Renal cortical epithelial cell (primary cell): ENCODE measurements at places on chromosomes 3 and 15.

DNA sequence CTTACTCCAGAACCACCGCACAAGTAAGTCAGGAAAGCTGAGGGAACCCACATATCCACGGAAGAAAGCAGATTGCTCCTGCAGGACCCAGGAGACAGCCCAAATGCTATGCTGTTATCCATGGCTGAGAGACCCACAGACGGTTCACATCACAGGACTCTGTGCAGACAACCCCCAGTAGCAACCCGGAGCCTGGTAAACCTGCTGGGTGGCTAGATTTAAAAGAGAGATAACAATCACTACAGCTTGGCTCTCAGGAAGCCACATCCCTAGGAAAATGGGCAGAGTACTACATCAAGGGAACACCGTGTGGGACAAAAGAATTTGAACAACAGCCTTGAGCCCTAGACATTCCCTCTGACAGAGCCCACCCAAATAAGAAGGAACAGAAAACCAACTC is 13.8 kb upstream of the TRIM42 start:
- no peak for DNase-seq

DNA sequence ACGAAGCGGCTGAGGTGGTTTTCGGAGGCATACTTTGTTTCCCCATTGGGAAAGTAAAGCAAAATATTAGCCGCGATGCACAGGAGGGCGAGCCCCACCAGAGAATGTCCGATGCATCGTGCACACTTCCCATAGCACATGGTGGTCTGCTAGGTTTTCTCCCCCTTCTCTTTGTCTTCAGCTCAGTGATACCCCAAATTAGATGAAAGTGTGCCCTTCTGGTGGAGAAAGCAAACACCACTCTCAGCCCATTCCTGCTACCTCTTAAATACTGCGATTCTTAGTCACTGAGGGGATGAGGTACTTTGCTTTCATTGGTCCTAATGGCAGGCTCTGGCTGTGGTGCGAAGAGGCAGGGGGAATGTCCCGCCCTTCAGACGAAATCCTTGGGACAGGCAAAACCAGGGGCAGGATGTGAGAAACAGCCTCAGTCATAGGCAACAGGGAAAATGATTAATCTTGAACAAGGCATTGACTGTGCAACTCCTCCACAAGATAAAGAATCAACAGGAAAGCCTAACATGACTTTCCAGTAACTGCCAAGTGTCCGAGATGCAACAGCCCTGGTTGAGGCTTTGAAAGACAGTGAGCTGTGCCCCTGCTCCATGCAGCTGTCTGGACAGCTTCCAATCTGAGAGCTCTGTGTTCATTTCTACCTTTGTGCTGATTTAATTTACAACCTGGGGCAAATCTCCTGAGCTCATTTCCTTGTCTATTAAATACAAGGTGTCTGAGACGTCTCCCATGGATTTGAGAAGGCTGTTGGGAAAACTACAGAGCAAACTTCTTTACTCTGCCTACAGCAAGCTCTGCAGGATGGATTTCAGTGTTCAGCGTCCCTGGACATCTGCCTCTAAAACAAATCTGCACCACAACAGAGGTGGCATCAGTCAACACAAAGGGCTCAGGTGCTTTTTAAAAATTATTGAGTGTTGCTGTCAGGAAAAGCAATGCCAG is at the start of gene TM4SF1:
TSS of gene TM4SF1 (minus strand) at position 242 of the 957 bp plus-strand sequence. CDS start at position 140, 102 bp downstream.
- DNase-seq, result peak; percentile 99

- no peak for DNase-seq
These were observed 631.4 kb upstream of the MDFIC2 start for GRCh38 chr3:70943886-70944285.

GRCh38 chr3:71099997-71100719 is 483.4 kb downstream of the FOXP1 start:
- no peak for DNase-seq

- no peak for DNase-seq
These were observed 12.8 kb downstream of the GCSAM start for GRCh38 chr3:112119962-112120836.

DNA sequence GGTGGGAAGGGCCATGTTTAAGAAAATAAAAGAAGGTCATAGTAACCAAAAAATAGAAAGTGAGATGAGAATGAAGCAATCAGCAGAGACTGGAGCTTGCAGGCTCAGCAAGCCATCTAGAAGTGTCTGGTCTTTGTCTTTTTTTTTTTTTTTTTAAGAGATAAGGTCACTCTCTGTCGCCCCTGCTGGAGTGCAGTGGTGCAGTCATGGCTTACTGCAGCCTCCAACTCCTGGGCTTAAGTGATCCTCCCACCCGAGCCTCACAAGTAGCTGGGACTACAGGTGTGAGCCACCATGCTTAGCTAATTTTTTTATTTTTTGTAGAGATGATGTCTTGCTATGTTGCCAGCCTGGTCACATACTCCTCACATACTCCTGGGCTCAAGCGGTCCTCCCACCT is 36.2 kb downstream of the GXYLT2 start:
- no peak for DNase-seq

- peak; percentile 68 for DNase-seq
These were observed 293.7 kb upstream of the GADL1 start for GRCh38 chr3:31188112-31188511.

DNA sequence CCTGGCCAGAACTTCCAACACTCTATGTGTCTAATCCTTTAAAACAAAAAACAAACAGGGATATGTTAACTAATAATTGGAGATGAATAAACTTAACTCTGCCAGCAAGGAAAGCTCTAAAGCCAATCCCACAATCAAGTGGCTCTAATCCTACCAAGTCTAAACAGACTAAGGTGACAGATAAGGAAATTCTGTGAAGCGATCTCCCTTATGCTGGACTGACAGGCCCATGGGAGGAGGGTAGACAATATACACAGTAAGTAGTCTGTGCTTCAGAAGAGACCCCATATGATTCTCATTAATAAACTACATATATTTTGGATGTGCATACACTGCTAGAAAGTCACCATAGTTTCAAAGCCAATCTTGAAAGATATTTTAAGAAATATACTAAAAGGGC is 10.1 kb downstream of the VPS13C start:
- no peak for DNase-seq

DNA sequence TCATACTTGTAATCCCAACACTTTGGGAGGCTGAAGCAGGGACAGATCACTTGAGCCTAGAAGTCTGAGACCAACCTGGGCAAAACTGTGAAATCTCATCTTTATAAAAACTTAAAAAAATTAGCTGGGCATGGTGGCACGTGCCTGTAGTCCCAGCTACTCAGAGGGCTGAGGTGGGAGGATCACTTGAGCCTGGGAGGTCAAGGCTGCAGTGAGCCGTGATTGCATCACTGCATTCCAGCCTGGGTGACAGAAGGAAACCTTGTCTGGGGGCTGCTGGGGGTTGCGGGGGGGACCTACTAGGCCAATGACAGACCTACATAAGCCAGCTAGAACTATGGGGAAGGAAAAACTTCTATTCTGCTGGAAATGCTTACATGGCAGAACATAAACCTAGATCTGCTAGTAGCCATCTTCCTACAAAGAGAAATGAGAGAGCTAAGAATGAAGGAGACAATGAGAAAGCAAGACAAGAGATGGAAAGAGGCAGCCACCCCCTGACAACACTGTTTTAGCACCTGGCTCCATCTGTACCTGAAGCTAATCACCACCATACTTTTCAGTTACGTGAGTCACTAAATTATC is 23.9 kb downstream of the FOXP1 start:
- DNase-seq, result peak; percentile 11

GRCh38 chr3:39108200-39108710 is 775 bp downstream of the TTC21A start:
- DNase-seq, result no peak

- no peak for DNase-seq
These were observed 94.4 kb downstream of the ANP32A start for GRCh38 chr15:68726246-68726645.

GRCh38 chr3:117193390-117193789 is 483.8 kb downstream of the TUSC7 start:
- DNase-seq, result no peak

DNA sequence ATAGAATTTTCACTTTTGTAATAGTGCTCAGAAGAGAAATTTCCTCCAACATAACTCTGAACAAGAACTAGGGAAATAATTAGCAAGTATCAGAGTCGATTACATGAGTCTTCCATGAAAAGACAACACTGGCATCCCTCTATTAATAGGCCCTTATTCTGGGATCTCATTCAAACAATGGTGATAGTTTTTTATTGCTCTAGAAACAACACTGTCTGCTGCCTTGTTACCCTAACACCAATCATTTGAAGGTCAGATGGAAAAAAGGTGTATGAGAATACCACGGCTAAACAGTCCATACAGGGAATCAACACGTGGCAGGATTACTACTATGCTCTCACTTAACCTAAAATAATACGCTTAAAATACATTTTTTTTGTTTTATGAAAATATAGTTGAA is 35.9 kb downstream of the GNB4 start:
- DNase-seq, result no peak

- DNase-seq, result peak; percentile 14
These were observed 47.7 kb upstream of the PTX3 start for GRCh38 chr3:157388976-157389375.

GRCh38 chr3:60393946-60394345 is 857.3 kb downstream of the FHIT start:
- no peak for DNase-seq

- DNase-seq, result no peak
These were observed 44.6 kb downstream of the CMTM6 start for GRCh38 chr3:32457971-32458471.

GRCh38 chr3:39130693-39131265 is 22.6 kb downstream of the CSRNP1 start:
- DNase-seq, result no peak

DNA sequence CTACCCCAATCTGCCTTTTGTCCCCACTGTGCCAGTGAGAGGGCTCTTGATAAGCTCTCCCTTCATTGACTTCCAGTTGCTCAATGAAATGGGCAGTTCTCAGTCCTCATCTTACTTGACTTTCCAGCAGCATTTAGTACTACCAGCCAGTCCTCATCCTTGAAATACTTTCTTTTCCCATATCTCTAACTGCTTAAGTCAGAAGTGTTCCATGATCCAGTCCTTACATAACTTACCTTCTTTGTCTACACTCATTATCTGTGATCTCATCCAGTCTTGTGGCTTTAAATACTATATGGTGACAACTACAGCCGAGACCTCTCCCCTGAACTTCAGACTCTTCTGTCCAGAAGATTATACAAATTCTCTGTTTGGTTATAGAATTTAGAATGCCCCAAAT is 28.7 kb downstream of the RARRES1 start:
- DNase-seq, result no peak

- no peak for DNase-seq
These were observed 620.8 kb downstream of the FGF12 start for GRCh38 chr3:192106543-192106942.

GRCh38 chr3:101807888-101808287 is 28.9 kb downstream of the NXPE3 start:
- no peak for DNase-seq

DNA sequence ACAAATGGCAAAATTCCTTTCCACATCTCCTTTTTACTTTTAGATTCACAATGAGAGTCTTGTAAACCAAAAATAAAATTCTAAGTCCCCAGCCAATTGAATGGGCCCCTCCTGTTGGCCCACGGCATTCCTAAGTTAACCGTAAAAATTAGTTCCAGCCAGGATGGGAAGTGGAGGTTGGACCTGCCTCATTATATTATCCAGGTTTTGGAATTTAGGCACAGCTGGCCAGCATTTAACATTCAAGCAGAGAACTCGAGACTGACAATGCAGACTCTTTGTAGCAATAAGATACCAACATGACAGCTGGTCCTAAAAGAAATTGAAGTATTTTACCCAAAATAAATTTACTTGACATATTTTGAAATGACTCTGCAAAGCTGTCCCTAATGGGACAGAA is 321.0 kb upstream of the NAALADL2 start:
- no peak for DNase-seq

- no peak for DNase-seq
These were observed 3.3 kb downstream of the LRRK1 start for GRCh38 chr15:100922192-100923040.

- peak; percentile 94 for DNase-seq
These were observed 160.2 kb upstream of the TBL1XR1 start for GRCh38 chr3:177357352-177358090.

DNA sequence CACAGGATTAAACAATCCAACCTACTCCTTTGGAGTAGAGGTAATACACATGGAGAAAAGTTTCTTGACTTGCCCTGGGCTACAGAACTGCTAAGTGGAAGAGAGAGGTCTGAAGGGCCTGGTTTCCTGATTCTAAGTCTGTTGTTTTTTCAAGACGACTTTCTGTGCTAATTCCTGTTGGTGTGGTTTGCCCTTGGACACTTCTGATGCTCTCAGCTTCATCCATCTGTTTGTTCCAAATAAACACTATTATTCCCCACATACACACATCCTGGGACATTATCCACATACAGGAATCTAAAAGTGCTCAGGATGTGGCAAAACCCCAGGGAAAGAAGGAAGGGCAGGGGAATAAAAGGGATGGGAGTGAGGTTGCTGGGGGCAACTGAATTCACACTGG is 393.5 kb upstream of the TBL1XR1 start:
- peak; percentile 51 for DNase-seq

- no peak for DNase-seq
These were observed 2.2 kb downstream of the ALPK3 start for GRCh38 chr15:84819291-84819768.

- DNase-seq, result peak; percentile 35
These were observed 47.5 kb downstream of the ARMC8 start for GRCh38 chr3:138234401-138235179.
